ENCODE measurements at places on chromosomes 5 and 9.

- no peak for DNase-seq
These were observed 20.6 kb upstream of the COL5A1 start for GRCh38 chr9:134620751-134621557.

DNA sequence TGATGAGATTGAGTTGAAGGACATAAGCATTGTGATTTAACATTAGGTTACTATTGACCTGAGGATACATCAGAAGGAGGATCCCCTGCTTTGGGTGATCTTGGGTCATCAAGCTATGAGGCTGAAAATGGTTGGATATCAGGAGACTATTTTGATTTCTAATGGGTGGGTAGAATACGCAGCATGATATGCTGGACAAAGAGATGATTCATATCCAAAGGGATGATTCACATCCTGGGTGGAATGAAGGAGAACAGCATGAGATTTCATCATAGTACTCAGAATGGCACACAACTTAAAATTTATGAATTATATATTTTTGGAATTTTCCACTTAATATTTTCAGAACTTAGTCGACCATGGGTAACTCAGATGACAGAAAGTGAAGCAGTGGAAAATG lies 1759.5 kb upstream of the C9orf72 start:
- no peak for DNase-seq

- no peak for DNase-seq
These were observed 500.2 kb upstream of the ADAMTS16 start for GRCh38 chr5:4639946-4640345.

- no peak for DNase-seq
These were observed 80.4 kb upstream of the PRSS3 start for GRCh38 chr9:33714989-33715388.
